Stimulated activated CD8-positive, alpha-beta memory T cell treated with anti-CD3 and anti-CD28 coated beads, Interleukin-2, amount 100 ng/mL, for 48 hours (primary cell): ENCODE measurements at places on chromosomes 5 and 9.
A peak's percentile ranks its signal among the peaks of the same experiment; 100 is the strongest.

DNA sequence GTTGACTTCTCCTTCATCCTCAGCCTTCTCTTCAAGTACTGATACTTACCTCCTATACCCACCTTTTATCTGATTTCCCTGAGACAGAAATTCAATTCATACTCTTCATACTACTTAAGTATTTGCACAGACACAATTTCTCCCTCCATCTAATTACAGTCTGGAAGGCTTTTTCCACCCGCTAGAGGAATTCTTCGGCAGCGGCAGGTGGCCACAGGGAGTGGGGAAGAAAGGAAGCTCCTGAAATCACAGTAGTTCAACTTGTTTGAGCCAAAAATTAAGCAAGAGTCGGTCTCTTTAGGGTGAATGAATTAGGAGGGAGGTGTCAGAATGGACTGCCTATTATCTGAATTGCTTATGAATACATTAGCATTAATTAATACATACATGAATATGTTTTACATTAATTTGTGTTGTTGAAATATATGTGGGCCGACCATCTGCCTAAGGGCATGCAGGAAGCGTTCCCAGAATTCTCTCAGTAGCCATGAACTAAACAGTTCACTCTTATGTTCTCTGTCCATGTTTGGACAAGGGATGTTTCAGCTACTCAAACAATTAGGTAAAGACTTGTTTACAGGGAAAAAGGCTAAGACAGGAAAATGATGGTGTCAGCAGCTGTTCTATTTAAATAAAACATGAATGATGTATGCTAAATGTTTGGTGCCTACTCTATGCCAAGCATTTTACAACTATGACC lies 101.4 kb upstream of the SMARCA2 start:
- no peak for DNase-seq

DNA sequence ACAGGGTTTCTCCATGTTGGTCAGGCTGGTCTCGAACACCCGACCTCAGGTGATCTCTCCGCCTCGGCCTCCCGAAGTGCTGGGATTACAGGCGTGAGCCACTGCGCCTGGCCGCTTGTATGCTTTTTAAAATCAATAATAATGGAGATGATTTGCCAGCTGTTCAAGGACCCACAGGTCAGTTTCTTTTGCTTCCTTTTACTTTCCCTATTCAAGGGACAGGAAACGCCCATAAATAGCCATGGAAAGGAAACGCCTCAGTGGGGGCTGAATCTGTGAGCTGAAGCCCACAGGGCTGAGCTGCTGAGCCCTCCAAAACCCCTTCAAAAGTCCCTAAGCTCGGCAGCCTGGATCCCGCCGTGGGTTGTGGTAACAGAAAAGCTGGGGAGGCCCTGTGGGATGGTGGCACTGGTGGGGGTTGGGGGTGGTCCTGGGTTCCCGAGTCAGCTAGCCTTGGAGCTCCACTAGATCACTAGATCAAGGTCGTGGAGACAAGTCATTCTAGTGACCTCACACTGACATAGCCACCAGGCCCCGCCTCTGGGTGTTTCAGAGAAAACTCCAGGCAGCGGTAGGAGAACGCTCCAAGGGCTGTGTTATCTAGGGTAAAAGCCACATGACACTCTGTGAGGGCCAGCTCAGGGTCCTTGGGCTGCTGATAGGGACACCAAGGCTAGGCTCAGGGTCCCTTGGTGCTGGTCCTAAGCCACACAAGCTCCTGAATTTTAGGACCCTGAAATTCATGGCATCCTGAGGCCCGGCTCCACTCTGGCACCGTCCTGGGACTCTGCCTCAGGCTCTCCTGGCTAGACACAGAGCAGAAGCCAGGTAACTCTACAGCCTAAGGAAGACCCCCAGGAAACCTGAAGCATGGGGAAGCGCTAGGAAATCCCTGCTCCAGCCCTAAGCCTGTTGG lies 18.0 kb upstream of the DUSP1 start:
- DNase-seq: no peak

- DNase-seq: no peak
Measured at GRCh38 chr9:115531410-115532125, 413.6 kb upstream of the TNC start.

- DNase-seq: no peak
Measured at GRCh38 chr5:36815871-36816270, 60.7 kb upstream of the NIPBL start.

- DNase-seq: no peak
Measured at GRCh38 chr9:21875893-21876292, 73.5 kb downstream of the MTAP start.

DNA sequence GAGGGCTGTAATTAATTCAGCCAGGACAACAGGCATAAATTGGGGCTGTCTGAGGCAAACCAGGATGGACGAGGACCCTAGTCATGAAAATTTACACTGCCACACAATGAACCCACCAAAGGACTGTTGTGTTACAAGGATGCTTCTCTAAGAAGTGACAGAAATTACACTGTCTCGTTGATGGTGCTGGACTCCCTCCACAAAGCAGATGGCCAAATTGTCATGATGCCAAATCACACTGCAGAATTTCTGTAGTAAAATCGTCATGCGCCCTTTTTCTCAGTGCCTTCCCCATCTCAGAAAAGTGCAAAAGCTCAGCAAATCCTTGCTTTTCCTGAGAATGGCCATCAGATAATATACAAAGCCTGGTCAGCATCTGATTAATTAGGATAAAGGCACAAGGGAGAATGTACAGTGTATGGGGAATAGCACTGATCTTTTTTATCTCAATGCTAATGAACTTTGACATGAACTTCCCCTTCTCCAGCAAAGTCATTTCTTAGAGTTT lies 545.8 kb downstream of the CSNK1G3 start:
- no peak for DNase-seq

- no peak for DNase-seq
Measured at GRCh38 chr9:14075218-14075617, 238.7 kb downstream of the NFIB start.

DNA sequence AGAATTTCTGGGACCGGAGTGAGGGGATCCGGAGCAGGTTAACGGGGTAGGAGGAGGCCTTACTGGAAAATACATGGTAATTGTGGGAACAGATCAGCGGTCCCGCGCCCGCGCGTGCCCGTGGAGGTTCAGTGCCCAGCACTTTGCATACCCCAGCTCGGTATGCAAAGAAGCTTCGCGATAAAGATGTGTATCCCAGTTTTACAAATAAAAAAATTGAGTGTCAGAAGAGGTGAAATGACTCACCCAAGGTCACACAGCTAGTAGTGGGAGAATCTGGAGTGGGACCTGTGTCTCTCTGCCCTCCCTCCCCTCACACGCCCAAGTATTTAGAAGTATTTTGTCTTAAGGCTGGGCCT lies 967 bp downstream of the NEURL1B start:
- no peak for DNase-seq

GRCh38 chr5:179326122-179326927 lies 18.9 kb downstream of the ADAMTS2 start:
- no peak for DNase-seq

DNA sequence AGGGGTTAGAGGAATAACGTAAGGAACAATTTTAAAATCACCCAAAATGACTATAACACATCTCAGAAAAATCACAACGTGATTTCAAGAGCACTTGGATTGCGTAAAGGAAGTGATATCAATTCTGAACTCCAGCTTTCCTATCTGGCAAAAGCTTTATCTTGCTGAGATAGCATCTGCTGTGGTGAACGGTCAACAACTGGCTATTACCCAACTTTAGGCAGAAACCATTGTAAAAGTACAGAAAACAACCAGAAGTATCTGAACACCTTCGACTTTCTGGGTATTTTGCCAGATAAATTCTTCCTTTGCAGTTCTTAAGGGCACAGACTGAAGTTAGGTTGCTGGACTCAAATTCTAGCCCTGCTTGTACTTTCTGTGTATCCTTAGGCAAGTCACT lies 9.2 kb downstream of the ABLIM3 start:
- no peak for DNase-seq

GRCh38 chr5:68843624-68844364 lies 250.0 kb upstream of the SLC30A5 start:
- DNase-seq: no peak

DNA sequence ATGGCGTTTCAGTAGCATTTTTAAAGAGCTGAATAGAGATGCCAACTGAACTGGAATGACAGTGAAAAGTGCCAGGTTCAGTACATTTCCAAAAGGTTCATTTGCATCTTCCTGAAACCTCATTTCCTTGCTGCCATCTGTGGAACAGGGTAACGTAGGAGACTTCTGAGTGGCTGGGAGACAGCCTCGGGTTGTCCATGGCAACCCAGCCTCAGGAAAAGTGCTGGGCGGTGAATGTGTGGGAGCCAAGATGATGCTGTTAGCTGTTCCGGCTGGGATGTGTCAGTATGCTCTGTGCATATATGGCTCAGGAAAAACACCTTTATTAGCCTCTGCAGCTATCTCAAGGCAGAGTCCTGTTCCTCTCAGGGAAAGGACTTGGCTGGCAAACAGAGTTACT lies 87.5 kb downstream of the KLHL3 start:
- DNase-seq: no peak

GRCh38 chr5:27308153-27308552 lies 269.8 kb upstream of the CDH9 start:
- no peak for DNase-seq

- DNase-seq: no peak
Measured at GRCh38 chr9:34997379-34997781, 7.8 kb downstream of the DNAJB5 start.

DNA sequence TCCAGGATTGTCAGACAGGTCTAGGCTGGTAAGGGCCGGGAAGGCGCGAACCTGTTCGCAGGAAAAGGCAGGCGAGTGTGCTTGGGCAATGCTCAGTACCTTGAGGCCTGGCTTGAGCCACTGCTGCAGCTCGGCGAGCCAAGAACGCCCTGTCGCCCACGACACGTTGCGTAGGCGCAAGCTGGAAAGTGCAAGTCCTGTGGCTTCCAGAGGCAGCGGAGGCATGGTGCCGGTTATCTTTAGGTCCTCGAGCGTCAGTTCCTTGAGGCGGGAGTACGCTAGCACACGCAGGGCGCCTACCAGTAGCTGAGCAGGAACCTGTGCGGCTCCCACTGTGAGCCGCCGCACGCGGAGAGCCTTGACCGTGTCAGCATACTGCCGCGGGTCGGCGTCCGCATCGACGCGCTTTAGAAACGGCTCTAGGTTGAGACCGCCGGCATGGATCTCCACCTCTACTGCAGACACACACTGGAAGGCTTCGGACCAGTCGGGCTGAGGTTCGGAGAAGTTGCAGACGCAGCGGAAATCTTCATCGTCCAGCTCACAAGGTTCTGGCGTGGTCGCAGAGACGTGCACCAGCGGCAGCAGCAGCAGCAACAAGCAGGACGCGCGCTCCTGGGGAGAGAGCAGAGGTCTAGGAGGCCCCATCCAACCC lies 482 bp downstream of the CD14 start:
- DNase-seq: no peak

GRCh38 chr5:89036704-89037489 lies 153.9 kb upstream of the MEF2C start:
- no peak for DNase-seq

DNA sequence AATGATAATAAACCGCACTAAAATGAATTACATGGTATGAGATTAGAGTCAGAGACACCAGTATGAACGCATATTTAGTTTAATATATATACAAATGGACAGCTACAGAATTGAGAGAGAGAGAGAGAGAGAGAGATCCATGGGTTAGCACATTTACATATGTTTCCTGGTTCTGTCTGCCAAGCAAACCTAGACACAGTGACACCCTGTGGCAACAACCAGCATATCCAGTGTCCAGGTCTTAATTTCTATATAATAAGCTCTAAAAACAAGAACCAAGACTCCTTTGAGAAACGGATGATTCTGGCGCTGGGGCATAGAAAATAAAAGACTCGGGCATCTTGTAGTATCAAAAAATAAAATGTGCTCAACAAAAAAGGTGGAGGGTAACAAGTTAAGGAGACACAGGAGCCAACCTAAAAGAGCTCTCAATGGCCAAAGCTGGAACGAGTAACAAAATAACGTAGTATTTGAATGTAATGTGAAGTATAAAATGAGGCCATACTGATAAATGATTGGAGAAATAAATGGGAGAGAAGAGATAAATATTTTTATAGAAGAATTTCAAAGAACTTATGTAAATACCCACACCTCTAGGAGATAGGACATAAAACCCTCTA lies 84.5 kb downstream of the RFX3 start:
- peak; percentile 6 for DNase-seq

GRCh38 chr5:14394365-14394764 lies 187.2 kb upstream of the OTULINL start:
- DNase-seq: no peak

- DNase-seq: no peak
Measured at GRCh38 chr9:6917162-6917561, 159.4 kb downstream of the KDM4C start.

GRCh38 chr9:19498015-19498414 lies 89.2 kb downstream of the ACER2 start:
- DNase-seq: no peak

GRCh38 chr5:174523311-174524071 lies 200.9 kb upstream of the MSX2 start:
- no peak for DNase-seq

DNA sequence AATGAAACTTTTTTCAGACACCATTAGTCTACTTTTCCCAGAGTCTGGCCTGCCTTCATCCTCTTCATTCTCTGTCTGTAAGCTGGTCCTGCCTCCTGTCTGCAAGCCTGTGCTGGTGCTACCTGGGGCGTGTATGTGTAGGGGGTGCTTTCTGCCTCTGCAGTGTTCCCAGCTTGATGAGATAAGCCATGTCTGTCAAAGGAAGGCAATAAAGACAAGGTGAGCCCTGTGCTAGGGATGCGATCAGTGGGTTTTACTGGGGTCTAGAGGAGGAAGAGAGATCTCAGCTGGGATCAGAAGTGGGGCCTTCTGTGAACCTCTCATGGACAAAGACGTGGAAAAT lies 78.0 kb upstream of the TGFBR1 start:
- DNase-seq: no peak

DNA sequence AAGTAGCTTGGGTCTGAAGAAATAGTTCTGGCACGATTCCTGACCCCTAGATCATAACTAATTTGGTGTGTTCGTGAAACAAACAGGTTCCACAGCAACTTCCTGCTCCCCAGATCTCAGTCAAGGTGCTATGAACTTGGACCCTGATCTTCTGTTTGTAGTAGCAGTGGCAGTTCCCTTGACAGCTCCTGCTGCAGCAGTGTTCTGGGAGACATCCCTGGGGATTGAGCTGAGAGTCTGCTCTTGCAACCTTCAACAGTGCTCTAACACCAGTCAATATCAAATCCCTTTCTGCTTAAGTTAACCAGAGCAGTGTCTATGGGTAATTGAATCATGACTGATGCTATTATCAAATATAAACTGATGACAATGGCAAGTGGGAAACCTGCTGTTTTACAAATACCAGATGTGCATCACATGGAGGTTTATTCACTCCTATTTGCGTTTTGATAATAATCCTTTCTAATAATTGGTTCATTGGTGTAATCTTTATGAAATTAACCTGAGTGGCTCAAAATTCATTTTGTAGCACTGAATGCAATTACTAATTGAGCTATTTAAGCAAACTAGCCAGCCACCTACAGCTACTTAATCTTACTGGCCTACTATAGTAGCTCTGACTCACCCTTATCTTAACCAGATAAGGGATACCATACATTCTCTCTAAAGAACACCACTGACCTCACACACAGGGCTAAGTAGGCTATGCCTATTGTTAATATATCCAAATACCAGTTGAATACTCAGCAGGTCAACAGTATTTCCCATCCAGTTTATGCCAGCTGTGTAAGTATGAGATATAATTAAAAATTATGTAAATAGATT lies 21.9 kb downstream of the KDM4C start:
- no peak for DNase-seq

- no peak for DNase-seq
Measured at GRCh38 chr5:173819521-173819920, 68.6 kb upstream of the CPEB4 start.

- DNase-seq: no peak
Measured at GRCh38 chr5:180744253-180744652, 4.4 kb upstream of the OR2Y1 start.
